Activated CD4-positive, alpha-beta T cell treated with anti-CD3 and anti-CD28 coated beads, Interleukin-2, amount 50 U/mL, for 16 hours (primary cell): ENCODE measurements at places on chromosomes 11 and 22.
A peak's percentile ranks its signal among the peaks of the same experiment; 100 is the strongest.

DNA sequence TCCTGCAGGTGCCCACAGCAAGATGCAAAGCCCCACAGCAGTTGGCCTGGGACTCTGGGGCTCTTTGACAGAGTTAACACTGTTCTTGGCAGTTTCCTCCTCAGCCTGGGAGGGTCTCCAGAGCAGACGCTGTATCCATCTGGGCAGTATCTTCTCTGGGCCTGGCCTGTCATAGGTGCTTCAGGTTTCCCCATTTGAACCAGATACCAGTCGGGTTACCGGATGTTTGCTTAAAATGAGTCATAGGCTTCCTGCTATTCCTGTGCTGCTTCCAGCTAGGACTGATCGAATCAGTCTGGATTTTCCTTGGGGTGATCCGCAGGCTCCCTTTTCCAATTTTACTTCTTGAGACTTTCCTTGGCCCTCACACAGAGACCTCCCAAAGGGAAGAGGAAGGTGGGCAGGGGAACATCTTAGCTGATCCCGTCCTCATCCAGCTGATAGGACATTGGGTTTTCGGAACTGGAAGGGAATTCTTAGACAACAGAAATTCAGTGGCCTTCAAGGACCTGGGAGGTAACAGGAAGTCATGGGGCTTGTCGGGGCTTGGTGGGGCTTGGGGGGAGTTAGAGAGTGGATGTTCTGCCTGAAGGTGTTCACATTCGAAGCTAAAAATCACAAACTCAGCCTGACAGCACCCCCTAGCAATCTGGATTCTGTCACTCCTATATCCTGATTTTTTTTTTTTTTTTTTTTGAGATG, 2.4 kb upstream of the RANGAP1 start:
- no peak for DNase-seq

DNA sequence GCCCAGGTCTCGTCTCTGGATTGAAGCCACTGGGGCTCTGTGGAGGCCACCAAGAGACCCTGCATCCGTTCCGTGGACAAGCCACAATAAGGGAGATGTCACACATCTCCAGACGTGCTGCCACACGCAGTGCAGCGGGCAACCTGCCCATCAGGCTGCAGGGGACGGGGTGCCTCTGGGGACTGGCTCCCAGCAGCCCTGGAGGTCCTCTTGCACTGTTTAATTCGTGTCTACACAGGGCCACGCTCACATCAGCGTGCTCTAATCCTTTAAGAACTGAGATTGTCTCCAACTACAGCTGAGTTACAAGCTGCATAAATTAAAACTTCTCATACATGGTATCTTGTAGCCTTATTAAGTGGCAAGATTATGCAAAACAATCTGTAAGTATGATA, 1232.2 kb downstream of the BRD1 start:
- DNase-seq = no peak

DNA sequence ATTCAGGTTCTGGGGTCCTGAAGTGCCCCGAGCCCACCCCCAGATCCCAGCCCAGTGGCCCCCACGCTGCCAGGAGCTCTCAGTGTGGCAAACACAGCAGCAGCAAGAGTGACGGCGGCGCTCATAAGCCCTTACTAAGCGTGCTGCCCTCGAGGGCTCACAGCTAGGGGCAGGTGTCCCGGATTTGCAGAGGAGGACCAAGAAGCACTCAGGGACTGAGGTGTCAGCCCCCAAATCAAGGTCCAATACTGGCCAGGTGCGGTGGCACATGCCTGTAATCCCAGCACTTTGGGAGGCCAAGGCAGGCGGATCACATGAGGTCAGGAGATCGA, 25.4 kb downstream of the CELSR1 start:
- DNase-seq = no peak

GRCh38 chr11:13552784-13553183, 57.0 kb upstream of the PTH start:
- DNase-seq = no peak

- DNase-seq = peak; percentile 83
Measured at GRCh38 chr22:37051391-37052385, at the start of gene KCTD17. TSS of gene KCTD17 (plus strand) at chr22:37051742. CDS start at chr22:37051761, 19 bp downstream.

- peak; percentile 73 for DNase-seq
Measured at GRCh38 chr11:64226507-64227051, 505 bp downstream of the NUDT22 start.

DNA sequence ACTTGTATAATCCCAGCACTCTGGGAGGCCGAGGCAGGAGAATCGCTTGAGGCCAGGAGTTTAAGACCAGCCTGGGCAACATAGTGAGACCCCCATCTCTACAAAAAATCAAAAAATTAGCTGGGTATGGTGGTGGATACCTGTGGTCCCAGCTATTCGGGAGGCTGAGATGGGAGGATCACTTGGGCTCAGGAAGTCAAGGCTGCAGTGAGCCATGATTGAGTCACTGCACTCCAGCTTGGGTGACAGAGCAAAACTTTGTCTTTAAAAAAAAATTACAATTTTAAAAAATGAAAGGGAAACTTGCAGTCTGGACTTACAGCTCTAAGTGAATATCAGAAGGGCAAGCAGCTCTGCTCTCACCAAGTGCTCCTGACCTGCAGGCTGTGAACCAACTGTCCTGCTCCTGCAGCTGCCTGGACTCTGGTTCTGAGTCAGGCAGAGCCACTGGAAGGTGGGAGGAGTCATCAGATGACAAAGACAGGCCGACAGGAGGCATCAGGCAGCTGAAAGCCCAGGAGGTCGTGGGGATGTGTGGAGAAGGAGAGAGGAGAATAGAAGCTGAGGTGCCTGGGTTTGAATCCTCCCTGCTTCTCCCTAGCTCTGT, 9.6 kb downstream of the SMTNL1 start:
- peak; percentile 37 for DNase-seq

DNA sequence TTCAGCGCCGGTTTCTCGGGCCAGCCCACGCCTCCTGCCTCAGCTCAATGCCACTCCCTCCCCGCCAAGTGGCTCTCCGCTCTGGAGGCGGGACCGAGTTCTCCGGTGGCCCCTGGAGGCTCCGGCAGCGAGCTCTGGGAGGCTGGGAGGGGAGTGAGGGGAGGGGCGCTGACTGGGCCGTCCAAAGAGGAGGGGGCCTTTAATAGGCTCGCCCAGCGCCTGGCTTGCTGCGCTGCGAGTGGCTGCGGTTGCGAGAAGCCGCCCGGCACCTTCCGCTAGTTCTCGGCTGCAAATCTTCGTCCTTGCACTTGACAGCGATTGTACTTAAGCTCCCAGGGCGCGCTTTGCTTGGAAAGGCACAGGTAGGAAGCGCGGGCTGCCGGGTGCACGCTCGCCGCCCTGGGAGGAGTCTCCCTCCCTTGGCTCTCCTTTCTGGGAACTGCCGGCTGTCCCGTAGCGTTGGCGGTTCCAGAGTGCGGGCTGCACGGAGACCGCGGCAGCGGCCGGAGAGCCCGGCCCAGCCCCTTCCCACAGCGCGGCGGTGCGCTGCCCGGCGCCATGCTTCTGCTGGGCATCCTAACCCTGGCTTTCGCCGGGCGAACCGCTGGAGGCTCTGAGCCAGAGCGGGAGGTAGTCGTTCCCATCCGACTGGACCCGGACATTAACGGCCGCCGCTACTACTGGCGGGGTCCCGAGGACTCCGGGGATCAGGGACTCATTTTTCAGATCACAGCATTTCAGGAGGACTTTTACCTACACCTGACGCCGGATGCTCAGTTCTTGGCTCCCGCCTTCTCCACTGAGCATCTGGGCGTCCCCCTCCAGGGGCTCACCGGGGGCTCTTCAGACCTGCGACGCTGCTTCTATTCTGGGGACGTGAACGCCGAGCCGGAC, at the start of gene ADAMTS15:
TSS of gene ADAMTS15 (plus strand) at position 230 of the 894 bp plus-strand sequence. CDS start at position 559, 329 bp downstream.
- DNase-seq = peak; percentile 48

GRCh38 chr11:117613521-117613920, 183.5 kb downstream of the DSCAML1 start:
- DNase-seq = no peak

DNA sequence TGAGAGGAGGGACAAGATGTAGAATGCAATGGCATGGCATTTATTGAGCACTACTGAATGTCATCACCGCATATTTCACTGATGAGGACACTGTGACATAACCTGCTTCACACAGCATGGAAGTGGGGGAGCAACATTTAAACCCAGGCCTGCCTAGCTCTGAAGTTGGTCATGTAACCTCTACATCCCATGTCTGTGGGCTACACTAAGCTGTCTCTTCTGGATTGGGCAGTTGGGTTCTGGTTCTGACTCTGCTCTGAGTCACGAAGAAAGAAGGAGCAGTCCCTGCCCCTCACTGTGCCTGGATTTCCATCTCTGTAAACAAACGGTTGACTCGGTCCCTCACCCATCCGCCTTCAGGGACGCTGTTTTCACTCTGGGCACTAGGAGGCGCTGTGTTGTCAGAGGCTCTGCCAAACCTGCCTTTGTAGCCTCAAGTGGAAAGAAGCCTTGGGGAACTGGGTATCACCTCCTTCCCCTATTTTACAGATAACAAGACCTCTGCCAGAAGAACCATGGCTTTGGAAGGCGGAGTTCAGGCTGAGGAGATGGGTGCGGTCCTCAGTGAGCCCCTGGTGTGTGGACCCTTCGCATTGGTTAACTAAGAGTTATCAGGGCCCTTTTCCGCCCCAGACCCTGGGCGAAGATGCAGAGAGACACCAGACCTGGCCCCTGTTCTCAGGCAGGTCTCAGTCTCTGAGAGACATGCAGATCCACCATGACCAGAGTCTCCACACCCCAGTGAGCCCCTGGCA, 12.7 kb upstream of the ARHGEF17 start:
- DNase-seq = peak; percentile 79

DNA sequence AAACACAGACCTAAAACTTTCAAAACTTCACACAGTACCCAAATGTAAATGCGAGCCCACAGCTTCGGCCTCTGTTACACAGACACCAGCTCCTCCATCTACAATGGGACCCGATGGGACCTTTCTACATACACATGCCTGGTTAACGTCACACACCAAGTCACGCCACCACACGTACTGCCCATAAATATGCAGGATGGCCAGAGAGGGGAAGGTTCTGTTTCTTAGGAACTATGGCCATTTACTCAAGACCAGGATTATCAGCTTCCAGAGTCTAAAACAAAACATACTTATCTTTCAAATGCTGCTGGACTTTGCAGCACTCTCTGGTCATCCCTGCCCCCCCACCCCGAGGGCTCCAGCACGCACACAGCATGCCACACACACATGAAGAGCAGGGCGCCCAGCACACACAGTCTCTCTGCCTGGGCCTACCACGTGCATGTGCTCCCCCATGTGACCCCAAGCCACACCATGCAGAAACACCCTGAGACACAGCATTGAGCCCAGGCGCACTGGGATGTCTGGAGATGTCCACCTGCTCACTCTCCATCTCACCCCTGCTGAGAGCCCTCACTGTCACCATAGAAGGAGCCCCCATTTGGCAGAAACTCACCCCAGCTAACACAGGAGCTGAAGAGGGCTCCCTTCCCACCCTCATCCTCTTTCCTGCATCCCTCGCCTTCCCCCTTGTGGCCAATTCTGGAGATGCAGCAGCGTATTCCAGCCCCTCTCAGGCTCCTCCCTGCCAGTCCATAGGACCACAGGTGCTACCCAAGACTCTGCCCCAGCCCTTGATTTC, 61.8 kb downstream of the SLC22A12 start:
- DNase-seq = peak; percentile 70

DNA sequence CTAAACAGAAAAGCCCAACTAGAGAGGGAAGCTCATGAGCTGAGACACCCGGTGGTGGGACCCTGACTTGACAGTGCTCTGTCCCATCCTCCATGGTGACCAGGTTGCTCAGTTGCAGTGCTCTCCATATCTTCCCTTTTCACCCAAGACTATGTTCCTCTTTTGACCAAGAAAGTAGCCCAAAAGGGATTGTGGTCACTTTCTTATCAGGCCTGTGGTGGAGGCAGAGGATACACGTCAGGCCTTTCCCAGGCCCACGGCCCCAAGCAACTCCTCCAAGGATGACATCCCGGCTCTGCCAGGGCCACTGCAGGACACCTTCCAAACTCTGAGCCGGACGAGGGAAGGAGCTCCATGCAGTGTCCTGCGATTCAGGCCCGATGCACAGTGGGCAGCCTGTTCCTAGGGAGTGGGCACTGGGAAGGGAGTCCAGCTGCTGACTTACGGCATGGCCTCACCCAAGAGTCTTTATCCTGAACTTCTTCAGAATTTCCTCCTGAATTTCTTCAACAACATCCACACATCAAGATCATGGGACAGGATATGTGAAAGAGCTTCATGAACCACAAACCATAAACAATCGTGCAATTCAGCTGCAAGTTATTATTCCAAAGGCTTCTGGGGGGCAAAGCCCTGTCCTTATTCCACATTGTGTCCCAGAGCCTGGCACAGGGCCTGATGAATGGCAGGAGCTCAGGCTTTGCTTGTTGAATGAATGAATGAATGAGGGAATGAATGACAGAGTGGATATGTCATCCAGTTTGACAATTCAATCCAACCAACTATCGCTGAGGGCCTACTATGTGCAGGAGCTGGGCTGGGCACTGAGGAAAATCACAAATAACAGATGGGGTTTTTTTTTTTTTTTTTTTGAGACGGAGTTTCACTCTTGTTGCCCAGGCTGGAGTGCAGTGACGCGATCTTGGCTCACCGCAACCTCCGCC, 36.0 kb upstream of the MYH9 start:
- DNase-seq = no peak

DNA sequence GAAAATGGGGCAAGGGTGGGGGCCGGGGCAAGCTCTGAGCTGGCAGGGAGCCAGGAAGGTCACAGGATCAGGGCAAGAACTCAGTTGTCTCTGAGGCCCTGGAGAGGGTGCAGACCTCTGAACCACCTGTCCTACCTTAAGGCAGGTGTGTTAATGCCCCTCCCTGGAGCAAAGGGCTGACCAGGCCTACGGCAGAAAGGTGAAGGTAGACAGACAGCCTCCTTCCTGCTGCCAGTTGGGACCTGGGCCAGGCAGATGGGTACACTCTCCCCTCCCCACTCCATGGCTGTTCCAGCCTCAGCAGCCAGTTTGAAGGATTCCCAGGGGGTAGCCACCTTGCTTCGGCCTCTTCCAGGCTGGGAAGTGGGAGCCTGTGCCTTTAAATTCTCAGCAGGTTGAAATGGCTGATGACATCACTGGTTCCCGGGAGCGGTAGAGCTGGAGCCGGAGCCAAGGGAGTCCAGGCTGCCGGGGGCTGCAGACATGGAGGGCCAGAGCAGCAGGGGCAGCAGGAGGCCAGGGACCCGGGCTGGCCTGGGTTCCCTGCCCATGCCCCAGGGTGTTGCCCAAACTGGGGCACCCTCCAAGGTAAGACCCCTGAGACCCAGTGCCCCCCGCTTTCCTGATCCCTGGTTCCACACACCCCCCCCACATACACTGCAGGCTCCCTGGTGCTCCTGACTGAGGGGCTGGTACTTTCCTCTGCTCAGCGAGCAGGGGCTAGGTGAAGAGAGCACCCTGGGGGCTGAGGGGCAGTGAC, at the start of gene INPP5J:
TSS of gene INPP5J (plus strand) at position 435 of the 760 bp plus-strand sequence. CDS start at position 484, 49 bp downstream.
- DNase-seq = no peak

- DNase-seq = no peak
Measured at GRCh38 chr11:76047231-76047630, 159.1 kb downstream of the WNT11 start.

- peak; percentile 28 for DNase-seq
Measured at GRCh38 chr22:45284705-45285262, at the start of gene UPK3A. TSS of gene UPK3A (plus strand) at chr22:45284949. CDS start at chr22:45285014, 65 bp downstream.
